LHCN-M2 (cell line): ENCODE measurements at places on chromosomes 16 and 17. TPM values are rescaled to one million over a fixed set of nuclear protein-coding genes. Genes with fewer than 3 reads are reported as not detected.

Gene RCVRN
- not detected in 2 replicates for total RNA-seq

Gene HOXB9
- 3.6 and 5.1 TPM in 2 replicates for total RNA-seq

Gene UNC119
- total RNA-seq = 44.3 and 47.6 TPM in 2 replicates

Gene FBXO39
- total RNA-seq = not detected in 2 replicates

GRCh38 chr17:78322858-78323455 is 36.9 kb downstream of the SOCS3 start:
- no peak for DNase-seq

GRCh38 chr16:65788434-65789140 is 577.9 kb upstream of the CDH5 start:
- DNase-seq = no peak

DNA sequence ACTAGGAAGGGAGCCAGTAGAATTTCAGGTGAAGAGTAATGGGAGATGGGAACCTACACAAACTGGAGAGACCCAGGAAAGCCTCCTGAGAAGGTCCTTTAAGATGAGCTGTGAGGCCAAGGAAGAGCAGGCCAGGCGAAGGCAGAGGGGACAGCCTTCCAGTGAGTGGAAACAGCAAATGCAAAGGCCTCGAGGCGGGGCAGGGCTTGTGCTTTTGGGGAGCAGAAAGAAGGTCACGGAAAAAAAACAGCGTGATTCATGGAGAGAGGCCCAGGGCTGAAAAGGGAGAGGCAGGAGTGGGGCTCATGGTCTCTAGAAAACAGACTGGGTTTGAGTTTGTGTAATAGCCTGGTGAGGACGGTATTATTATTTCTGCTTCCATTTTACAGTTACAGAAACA is 386.5 kb upstream of the ASIC2 start:
- DNase-seq = no peak

GRCh38 chr16:57966986-57967385 is 3.9 kb downstream of the CNGB1 start:
- DNase-seq = no peak

DNA sequence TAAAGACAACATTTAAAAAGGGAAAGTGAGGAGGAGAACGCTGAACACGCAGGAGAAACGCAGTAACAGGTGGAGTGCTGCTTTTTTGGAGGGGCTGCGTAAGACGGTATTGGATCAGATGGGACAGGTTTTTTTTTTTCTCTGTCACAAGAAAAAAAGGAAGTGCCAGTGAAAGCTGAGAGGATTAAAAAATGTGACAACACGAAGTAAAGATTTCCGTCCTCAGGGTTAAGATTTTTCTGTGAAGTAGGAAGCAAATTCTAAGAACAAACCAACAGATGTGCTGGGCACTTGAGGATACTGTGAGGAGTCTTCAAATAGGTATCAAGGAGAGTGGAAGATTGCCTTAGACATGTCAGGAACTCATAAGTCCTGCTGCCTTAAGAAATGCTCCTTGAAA is 5.8 kb upstream of the ABCA9 start:
- no peak for DNase-seq

GRCh38 chr17:73722165-73722564 is 77.9 kb upstream of the SDK2 start:
- no peak for DNase-seq

GRCh38 chr17:11182430-11182829 is 58.6 kb upstream of the SHISA6 start:
- DNase-seq = no peak

GRCh38 chr17:8892338-8892690 is 24.8 kb upstream of the PIK3R6 start:
- DNase-seq = no peak

DNA sequence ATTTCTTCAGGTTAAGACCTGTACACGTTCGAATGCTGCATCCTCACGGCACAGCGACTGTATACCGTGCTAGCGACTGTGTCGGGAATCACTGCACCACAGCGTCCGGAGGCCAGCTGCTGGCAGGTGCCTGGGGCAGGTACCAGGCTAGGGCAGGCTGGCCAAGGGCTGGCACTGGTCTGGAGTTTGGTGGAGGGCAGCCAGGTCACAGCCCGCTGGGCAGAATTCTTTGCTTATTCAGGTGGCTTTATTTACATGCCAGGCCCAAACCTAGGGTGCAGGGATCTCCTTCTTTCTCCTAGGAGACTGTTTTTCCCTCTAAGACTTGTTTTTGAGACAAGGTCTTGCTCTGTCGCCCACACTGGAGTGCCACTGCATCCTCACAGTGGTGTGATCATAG is 37.9 kb downstream of the COTL1 start:
- no peak for DNase-seq

DNA sequence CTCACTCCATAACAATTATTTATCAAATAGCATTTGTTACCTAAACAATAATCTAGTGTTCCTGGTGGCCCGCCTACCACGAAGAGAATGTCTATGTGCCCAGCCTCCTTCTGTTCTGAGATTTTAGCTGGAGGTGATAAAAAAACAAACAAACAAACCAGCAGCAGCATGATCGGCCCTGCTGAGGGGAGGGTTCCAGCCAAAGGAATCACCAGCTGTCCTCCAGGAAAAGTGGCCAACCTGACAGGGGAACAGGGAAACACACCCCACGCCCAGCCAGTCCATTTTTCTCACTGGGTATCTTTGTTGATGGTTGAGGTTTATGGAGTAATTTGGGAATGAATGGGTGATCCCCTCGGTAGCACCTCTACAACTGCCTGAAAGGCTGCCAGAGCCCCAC is 203.0 kb upstream of the DYNLRB2 start:
- DNase-seq = no peak

GRCh38 chr16:27403601-27403992 is 1.6 kb downstream of the IL21R start:
- no peak for DNase-seq

GRCh38 chr16:19549673-19550072 is 5.8 kb upstream of the VPS35L start:
- DNase-seq = no peak
